ENCODE measurements at places on chromosomes 6 and 20.

- no peak for DNase-seq
Measured at GRCh38 chr20:35013421-35014411, 58.0 kb downstream of the MYH7B start.

DNA sequence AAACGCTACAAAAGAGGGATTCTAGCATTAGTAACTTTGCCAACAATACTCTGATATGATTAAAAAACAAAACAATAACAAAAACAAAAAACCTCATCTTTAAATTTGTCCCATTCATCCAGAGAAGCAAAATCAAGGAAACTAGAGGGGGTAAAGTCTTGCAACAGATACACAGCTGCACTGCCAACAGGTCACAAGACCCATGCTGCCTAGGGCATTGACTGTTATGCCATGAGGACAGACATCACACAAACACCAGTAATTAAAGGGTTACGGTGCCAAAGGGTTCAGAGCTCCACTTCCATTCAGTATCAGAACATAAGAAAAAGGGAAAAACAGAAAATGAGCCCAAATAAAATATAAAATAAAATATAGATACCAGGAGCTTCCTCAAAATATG lies 1.6 kb downstream of the TBC1D20 start:
- no peak for DNase-seq

- no peak for DNase-seq
Measured at GRCh38 chr20:9119776-9120175, 50.9 kb downstream of the PLCB4 start.

- no peak for DNase-seq
Measured at GRCh38 chr6:128158496-128158895, 257.6 kb upstream of the THEMIS start.

- DNase-seq, result no peak
Measured at GRCh38 chr6:33417128-33417902, 592 bp downstream of the CUTA start.

DNA sequence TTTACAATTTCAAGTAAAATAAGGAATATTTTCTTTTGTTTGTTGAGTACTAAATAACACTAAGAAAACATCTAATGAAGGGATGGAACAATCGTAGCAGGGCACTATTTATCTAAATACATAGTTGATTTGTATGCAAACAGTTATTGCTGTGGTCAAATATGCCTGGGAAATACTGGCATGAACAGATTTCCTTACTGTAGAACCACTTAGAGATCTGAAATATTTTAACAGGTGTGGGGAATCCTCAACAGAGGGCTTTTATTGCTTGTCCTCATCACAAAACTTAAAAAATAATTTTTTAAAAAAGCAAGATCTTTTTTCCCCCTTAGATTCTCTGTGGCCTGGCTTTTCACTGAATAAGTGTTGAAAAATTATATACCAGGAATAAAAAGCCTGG lies 233.0 kb upstream of the FAM83B start:
- DNase-seq, result no peak

DNA sequence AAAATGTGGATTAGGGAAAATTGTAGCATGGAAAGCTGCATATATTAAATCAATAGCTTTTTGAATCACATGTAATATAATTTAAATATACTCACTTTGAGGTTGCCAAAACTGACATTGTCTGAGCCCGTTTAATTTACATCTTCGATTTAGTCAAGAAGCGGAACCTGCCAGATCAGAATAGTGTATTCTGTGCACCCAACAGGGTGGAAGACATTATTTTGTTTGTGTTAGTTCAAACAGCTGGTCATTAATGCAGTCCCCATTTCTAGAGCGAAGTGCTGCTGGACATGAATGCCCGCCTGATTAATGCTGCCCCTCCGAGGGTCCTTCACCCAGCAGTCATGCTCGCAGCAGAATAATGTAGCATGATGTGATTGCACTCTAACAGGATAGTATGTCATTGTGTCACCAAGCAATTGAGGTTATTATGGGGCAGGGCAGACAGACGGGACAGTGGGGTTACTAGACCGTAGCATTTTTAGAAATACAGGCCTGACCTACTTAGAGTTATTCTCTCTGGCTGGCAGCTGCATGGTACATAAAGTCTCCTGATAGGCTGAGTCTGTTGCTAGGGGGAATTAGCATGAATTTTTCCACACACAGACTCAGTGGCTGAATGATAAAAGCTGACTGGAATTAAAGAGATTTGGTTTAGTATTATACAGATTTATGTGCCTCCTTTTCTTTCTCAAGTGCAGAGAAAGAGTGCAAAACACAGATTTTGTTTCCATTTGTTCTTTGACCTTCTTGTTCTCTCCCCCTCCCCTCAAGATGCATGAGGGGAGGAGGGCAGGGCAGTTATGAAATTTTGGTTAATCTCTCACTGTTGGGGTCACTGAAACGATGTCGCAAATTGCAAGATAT lies 147.1 kb downstream of the PRL start:
- no peak for DNase-seq

DNA sequence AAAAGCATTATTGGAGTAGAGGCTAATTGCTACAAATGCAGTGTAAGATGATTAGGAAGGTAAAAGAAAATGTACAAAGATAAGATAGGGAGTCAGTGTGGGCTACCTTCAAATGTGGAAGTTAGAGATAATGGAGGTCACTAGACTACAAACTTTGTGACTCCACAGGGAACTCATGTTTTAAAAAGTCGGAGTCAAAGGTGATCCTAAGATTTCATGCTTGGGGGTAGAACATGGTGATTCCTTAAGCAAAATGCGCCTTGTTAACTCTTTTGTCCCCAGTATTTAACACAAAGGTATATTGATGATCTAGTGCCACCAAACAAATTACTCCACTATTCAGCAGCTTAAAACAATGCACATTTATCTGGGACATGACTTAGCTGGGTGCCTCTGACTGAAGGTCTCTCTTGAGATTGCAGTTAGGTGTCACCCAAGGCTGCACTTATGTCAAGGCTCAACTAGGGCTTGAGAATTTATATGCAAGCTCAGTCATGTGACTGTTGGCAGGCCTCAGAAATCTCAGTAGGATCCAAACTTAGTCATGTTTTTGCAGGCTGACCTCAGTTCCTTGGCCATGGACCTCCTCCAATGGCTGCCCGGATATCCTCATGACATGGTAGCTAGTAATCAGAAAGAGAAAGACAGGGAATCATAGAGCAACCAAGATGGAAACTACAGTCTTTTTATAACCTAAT lies 11.4 kb upstream of the SNX9 start:
- no peak for DNase-seq

GRCh38 chr20:25706793-25707192 lies 10.1 kb upstream of the ZNF337 start:
- DNase-seq, result no peak

GRCh38 chr6:111263837-111264236 lies 176.5 kb downstream of the SLC16A10 start:
- no peak for DNase-seq

- no peak for DNase-seq
Measured at GRCh38 chr6:93675856-93676417, 256.6 kb upstream of the EPHA7 start.

DNA sequence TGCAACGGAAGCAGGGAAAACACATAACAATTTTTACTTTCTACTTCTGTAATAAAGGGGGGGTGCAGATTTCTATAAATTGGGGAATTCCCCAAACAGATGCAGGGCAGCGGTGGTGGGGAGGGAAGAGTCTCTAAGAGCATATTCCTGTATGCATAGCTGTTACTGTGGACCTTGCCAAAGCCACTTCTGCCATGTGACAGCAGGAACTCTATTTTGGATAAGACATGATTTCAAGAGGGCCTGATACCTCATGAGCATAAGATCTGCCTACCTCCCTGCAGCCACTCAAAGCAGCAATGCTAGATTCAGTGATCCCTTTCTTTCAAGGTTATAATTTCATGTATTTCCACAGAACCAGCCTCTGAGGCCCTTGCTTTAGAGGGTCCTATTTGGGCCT lies 86.2 kb upstream of the CNKSR3 start:
- DNase-seq, result no peak

DNA sequence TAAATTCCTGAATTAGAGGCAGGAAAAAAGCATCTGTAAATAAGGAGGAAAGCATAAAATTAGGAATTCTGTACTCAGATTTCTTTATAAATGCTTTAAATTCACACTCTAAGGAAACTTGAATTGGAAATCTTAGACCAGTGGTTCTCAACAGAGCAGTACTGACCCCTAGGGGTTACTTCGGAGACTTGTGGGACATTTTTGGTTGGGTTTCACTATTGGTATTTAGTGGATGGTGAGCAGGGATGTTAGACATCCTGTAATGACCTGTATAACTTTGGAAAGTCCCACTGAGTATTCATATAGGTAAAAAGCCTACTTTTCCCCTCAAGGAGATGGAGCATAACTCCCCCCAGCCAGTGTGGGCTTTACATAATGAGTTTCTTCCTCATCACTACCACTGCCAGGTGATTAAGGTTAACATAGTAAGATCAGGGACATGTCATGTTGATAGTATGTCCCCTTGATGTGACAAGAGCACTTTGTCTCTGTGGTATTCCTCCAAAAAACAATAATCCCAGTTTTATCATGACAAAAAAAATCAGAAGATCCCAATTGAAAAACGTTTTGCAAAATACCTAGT lies 31.0 kb downstream of the GLO1 start:
- peak; percentile 56 for DNase-seq

- DNase-seq, result no peak
Measured at GRCh38 chr6:116070101-116070500, 9.4 kb upstream of the FRK start.

DNA sequence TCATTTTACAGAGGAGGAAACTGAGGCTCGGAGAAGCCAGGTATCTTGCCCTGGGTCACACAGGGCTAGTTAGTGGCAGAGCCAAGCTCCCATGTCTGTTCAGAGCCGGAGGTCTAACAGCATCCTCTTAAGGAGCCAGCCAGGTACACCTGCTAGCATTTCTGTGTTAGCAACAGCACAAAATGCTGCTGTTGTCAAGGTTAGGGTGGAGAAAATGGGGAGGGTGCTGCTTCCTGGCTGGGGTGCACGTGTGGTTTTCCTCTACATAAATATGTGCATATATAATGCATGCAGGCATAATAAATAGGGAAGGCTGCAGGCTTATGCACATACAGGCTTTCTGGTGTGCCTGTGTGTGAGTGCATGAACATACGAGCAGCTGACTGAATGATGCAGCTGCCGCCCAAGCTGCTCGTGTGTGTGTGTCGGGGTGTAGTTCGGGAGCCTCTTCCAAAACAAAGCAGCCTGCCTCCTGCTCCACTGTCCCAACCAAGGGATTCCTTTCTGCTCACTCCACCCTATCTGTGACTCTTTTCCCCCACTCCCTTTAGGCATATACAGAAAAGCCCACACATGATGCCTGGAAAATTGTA lies 86.6 kb downstream of the CD40 start:
- DNase-seq, result no peak

DNA sequence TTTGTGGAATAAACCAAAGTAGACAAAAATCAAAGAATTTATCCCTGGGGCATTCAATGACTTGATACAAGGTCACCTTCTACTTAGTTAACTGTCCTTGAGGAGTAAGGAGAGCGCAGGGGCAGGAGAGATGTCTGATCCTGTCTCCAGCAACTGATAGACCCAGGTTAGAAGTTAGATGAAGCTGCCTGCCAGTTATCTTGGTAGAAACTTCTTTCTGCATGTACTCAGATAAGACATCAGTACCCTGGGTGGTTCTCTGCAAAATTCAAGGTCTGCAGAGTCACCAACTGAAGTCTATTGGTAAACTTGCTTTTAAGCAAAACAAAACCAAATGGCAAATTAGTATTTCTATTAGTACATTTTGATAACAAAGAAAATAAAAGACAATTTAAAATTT lies 2.7 kb downstream of the SGK1 start:
- DNase-seq, result no peak

DNA sequence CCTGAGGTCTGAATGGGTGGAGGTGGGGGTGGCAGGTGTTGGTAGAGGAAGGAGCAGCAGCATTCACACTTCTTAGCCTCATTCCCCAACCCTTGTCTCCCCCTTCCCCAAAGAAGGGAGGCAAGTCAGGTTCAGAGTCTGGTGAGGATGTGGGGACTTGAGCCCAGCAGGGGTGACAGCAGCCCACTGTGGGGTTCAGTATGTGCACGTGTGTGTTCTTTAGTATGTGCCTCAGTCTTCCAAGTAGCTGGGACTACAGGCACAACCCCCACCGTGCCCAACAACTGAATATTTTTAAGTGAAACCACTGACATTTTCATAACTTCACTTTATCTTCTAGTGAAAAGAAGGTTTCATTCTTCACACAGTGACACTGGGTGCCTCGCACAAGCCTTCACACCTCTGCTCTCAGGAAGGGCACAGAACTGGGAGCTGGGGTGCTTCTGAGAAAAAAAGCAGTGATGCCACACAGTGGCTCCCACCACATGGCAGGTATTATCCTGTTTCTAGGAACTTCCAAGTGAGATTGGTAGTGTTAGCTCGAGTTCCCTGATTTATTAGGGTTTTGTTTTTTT lies 33.4 kb upstream of the PRELID3B start:
- no peak for DNase-seq

GRCh38 chr6:117268924-117269323 lies 3.6 kb downstream of the VGLL2 start:
- DNase-seq, result no peak

GRCh38 chr20:56720620-56721213 lies 91.6 kb downstream of the TFAP2C start:
- no peak for DNase-seq

- DNase-seq, result no peak
Measured at GRCh38 chr20:51526106-51526470, 16.4 kb downstream of the NFATC2 start.

DNA sequence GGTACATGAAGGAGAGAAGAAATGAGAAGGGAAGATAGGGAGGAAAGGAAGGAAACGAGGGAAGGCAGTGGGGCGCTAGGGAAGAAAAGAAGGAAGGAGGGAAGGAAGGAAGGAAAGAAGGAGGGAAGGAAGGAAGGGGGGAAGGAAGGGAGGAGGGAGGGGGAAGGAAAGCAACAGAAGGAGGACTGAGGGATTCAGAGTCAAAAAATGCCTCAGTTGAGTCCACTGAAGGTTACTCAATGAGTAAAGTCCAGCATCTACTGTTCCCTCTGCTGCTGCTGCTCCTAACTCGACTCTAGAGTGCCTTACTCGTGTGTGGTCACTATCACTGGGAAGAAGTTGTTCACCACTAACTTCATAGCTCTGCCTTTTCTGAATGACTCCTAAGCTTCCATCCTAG lies 33.8 kb downstream of the PHACTR1 start:
- DNase-seq, result no peak

Measured in GM19239 (cell line).